ENCODE measurements at places on chromosomes 7 and 10.

DNA sequence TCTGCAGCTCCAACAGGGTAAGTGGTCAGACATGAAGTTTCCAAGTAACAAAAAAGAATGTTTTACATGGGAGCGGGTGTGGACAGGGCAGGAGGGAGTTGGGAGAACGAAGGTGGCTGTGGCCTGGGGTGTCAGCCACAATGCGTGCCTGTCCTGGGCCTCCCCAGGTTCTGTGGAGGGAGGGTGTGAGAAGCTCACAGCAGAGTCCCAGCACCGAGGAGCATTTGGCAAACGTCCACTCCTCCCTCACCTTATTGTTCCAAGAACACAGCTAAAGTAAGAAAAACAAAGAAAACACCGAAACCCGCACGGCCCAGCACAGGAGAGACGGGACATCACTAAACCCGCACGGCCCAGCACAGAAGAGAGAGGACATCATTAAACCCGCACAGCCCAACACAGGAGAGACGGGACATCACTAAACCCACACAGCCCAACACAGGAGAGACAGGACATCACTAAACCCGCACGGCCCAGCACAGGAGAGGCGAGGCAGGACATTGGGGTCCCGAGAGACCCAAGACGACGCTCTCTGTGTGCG, 226.4 kb downstream of the MAD1L1 start:
- no peak for DNase-seq

GRCh38 chr10:69090685-69091084, 2.8 kb downstream of the SRGN start:
- no peak for DNase-seq

- DNase-seq, result no peak
Observed at GRCh38 chr10:62341419-62341818, 32.8 kb upstream of the ZNF365 start.

- no peak for DNase-seq
Observed at GRCh38 chr10:43849551-43849950, 200.9 kb upstream of the ZNF32 start.

DNA sequence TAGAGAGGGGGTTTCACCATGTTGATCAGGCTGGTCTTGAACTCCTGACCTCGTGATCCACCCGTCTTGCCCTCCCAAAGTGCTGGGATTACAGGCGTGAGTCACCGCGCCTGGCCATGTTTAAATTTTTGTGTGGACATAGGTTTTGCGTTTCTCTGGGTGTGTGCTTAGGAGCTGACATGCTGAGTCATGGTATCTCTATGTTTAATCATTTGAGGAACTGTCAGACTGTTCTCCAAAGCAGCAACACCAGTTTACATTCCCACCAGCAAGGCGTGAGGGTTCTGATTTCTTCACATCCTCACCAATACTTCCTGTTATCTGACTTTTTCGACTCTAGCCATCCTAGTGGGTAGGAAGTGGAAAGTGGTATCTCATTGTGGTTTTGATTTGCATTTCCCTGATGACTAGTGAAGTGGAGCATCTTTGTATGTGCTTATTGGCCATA, 153.7 kb downstream of the DNAJB6 start:
- DNase-seq, result peak; percentile 70

DNA sequence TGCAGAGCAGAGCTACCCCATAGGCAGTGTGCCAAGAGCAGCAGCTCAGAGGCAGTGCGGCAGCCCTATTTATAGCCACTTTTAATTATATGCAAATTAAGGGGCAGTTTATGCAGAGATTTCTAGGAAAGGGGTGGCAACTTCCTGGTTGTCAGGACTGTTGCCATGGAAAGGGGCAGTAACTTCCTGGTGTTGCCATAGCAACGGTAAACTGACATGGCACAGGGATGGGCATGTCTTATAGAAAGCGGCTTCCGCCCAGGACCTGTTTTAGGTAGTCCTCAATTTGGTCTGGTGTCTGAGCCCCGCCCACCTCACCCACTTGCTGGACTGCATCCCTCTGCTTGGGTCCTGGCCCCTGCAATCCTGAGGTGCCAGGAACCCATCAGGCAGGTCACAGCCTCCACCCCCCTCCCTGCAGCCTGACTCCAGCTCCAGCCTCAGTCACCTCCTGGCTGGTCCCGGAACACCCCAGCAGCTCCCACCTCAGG, 115.8 kb downstream of the TMEM130 start:
- no peak for DNase-seq

DNA sequence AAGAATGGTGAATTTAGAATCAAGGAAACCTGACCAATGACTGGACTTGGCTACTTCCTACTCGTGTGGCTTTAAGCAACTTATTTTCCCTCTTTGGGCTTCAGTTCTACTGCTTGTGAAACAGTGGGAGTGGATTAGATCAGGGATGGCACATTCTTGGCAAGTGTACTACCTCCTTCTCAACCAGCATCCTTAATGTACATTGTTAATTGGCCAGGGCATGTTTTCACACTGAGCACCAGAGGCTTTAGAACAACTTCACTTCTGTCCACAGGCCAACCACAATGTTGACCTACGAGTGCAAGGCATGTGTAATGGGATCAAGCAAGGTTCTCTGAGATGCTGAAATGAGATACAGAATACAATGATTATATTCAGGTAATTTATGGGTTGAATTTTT, 315.3 kb downstream of the ADRA2A start:
- no peak for DNase-seq

DNA sequence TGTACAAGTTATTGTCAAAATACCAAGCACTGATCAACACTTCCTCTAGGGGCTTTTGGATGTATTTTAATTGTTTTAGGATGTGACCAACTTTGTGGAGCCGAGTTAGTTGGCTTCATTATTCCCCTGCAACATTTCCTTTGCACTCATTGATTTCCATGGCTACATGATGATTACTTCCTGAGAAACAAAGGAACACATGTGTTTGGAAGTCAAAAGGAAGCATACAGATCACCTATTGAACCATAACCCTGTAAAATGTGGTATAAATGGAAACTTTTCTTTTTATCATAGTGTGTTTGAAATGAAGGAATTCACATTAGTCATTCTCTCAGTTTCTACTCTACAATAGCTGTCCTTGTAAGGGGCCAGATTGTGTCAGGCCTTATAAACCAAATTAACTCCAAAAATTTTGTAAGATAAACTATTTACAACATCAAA, 32.2 kb upstream of the EXOC6 start:
- no peak for DNase-seq

DNA sequence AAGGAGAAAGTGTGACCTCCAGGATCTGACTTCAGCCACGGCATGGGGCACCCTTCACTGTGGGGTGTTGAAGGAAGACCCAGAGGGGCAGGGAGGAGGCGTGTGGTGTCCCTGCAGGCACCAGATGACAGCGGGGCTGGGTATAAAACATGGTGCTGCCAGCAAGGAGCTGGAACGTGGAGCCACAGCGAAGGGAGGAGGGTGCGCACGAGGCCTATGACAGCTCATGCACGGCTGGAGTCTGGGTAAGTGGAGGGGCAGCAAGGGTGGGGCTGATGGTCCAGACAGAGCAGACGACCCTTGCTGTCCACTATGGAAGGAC, 27.8 kb upstream of the FOXL3 start:
- no peak for DNase-seq

DNA sequence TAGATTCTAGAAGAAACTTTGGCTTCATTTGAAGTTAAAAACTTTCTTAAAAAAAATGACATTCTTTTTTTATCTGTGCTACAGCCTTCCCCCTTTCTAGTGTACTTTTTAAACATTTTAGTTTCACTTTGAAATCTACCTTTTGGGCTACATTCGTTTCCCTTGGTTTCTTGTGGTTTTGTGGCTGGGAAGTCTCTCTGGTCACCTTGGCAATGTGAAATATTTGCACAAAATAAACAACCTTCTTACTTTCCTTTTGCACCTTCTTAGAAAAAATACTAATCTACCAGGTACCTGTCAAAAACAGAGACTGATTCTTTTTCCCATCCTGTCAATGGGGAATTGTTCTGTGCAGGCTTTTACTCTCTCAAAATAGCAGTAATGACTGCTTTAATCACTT, 350.2 kb downstream of the GATA3 start:
- no peak for DNase-seq

- no peak for DNase-seq
Observed at GRCh38 chr10:44576702-44577191, 191.8 kb upstream of the CXCL12 start.

Data from epithelial cell of esophagus (primary cell).